ENCODE measurements at places on chromosomes 16 and 17.

DNA sequence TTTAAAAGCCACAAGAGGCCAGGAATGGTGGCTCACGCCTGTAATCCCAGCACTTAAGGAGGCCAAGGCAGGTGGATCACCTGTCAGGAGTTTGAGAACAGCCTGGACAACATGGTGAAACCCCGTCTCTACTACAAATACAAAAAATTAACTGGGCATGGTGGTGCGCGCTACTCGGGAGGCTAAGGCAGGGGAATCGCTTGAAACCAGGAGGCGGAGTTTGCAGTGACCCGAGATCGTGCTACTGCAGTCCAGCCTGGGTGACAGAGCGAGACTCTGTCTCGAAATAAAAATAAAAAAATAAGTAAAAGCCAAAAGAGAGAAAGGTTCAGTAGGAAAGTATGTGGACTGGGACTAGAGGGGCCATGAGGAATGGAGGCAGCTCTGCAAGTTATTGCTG is 13.1 kb upstream of the ITGAL start:
- no peak for DNase-seq

DNA sequence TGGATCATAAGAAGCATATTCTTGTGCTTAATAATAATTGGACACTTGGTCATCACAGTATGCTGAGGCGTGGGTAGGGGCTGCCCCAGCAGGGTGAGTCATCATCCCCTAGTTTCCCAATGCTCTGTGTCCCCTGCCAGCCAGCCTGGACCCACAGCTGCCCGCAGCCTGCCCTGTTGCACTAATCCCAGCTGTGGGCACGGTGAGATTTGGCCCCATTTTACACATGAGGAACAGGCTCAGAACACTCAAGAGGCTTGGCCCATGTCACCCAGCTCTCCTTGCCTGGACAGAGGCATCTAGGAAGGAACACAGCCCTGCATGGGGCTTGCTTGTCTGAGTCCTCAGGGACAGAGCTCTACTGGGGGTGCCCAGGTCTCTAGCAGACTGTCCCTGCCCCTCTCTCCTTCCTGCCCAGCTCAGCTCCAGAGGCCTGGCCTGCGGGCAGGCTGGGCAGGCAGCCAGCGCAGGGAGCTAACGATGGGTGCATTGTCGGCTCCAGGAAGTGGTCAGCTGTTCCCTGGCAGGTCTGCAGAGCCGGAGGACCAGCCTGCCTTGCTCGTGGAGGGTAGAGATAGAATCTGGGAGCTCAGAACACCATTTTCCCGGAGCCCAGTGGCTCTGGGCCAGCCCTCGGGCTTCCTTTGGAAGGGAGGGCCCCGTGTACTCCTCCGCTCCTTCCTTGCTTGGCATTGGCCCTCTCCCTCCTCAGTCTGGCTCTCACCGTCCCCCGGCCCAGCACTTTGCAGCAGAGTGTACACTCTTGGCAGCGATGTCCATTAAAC is 189.4 kb downstream of the RAB11FIP4 start:
- no peak for DNase-seq

DNA sequence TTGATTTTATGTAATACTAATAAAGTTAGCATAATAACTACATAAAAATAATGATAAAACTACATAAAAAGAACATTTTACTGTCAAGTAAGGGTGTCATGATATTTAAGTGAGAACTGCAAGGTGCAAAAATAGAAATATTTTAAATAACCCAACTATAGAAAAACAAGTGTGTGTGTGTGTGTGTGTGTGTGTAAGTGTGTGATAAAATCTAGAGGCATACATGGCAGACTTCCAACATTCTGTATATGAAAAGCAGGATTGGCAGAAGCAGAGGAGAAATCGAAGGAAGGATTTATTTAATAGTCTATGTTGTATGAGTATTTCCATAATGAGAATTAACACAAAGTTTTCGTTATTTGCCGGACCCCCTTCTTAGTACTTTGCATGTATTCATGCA is 334.1 kb downstream of the KCNJ2 start:
- DNase-seq: no peak

DNA sequence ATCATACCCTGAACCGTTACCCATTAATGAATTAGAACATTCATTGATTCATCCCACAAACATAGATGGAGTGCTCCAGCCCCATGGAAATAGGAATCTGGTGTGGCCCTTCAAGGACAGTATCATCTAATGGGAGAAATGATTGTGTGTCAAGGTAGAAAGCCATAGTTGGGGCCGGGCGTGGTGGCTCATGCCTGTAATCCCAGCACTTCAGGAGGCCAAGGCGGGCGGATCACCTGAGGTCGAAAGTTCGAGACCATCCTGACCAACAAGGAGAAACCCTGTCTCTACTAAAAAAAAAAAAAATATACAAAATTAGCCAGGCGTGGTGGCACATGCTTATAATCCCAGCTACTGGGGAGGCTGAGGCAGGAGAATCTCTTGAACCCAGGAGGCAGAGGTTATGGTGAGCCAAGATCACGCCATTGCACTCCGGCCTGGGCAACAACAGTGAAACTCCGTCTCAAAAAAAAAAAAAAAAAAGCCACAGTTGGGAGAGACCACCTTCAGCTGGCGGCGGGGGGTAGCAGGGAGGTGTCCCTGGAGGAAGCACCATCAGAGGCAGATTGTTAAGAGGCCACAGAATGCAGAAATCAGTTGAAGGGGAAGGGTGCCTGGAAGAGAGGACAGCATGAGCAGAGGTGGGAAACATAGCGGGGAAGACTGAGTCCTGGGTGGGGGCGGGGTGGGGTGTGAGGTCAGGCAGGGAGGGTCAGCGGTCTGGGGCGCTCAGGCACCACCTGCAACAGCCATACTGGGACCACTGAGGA is 60.0 kb downstream of the USP22 start:
- no peak for DNase-seq

DNA sequence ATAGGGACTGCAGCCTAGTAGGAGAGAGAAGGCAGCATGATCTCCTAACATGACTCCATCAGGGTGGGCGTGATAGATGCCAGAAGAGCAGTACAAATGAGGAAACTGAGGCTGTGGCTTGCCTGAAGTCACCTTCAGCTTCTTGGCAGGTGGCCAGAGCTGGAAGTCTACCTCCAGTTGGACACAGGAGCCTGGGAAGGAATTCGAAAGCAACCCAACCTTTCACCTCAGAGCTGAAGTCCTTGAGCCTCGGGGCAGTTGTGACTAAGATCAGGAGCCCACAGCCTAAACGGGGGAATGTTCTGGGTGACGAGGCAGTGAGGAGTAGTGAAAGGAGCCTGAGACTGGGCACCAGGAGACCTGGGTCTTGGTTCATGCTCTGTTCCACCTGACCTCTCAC is 9.4 kb upstream of the SLC52A1 start:
- no peak for DNase-seq

DNA sequence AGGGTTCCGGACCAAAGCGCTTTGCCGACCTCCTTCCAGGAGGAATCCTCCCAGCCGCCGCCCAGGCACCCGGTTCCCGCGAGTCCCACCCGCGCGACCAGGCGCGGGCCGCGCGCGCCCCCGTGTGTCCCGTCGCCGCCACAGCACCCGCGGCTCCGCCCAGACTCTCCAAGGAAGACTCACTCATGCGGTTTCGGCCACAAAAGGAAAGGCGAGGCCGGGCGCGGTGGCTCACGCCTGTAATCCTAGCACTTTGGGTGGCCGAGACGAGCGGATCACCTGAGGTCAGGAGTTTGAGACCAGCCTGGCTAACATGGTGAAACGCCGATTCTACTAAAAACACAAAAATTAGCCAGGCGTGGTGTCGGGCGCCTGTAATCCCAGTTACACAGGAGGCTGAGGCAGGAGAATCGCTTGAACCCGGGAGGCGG is 3.5 kb upstream of the PKMYT1 start:
- DNase-seq: no peak

GRCh38 chr16:81604960-81605383 is 160.4 kb downstream of the CMIP start:
- no peak for DNase-seq

- no peak for DNase-seq
Observed at GRCh38 chr16:79045191-79045590, 555.3 kb downstream of the MAF start.

DNA sequence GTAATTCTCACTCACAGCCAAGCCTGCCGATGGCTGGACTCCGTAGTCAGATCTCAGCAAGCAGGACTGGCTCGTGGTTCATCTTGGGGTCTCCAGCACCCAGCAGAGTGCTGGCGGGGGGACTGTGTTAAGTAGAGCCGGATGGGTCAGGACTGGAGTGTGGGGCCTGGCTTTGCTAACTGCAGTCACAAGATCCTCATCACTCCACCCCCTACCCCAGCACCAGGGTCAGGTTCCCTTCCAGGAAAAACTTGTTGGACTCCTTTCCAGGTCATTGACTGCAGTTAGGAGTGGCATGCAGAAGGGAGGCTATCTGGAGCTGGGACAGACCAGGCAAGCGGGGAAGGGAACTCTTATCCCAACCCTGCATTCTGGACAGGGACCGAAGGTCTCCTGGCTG is 6.0 kb downstream of the CIITA start:
- no peak for DNase-seq

DNA sequence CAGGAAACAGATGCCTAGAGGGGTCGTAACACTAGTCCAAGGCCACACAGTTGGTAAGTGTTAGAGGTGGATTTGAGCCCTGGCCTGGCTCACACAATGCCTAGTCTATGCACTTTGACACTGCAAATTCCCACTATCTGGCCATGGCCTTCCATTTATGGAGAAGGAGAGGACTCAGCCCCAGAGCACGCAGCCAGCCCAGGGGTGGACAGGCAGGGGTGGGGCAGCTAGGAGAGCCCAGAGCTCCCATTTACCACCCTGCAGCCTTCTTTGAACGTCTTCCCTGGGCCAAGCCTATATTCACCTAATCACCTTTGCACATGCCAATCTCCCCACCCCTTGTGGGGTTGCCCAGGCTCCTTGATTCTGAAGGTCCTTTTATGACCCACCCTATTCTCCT is 81.2 kb downstream of the DYNLRB2 start:
- DNase-seq: no peak

DNA sequence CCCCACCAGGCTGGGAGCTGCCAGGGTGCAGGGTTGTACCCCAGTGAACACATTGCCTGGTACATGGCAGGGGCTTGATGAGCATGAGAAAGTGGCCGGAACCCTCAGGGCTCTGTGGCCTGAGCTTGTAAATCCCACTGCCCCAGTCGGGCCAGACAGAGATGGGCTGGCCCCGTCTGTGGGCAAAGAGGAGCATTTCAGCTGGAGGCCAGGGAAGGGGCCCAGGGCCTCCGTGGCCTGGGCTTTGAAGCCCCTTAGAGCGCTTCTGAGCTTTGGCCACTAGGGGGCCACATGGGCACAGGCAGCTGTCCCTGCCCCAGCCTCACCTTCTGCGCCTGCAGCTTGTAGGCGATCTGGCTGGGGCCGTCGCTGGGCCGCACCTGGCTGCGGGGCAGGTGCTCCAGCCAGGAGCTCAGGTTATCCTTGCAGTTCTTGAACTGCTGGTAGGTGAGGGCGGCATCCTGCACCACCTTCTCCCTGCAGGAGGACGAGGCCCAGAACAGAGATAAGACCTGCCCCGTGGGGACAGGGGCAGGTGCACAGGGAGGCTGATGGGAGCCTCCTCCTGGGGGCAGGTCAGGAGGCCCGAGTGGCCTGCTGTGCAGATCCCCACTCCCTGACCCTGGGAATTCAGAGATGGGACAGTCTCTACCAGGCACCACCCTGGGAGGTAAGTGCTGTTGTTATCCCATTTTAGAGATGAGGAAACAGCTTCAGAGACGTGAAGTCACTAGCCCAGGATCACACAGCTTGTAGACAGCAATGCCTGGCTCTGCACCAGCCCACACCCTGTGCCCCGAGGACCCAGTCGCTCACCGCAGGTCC is 12.8 kb downstream of the EVPL start:
- DNase-seq: no peak

- DNase-seq: no peak
Observed at GRCh38 chr17:82217530-82218204, 5.0 kb upstream of the CCDC57 start.

DNA sequence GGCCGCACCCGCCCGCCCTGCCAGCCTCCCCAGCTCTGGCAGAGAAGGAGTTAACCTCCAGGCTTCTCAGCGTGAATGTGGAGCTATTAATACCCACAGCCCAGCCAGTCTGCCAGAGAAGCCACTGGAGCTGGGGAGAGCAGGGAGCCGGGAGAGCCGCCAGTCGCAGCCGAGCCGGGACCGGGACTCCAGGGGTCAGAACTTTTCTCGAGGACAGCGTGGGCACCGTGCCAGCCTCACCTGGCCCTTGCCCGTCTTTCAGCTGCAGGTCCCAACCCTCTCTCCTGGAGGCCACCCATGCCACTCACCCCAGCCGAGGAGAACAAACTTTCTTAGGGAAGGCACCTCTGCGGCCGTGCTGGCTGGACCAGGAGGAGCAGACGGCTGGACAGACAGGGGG is 33.8 kb upstream of the SBK1 start:
- no peak for DNase-seq

DNA sequence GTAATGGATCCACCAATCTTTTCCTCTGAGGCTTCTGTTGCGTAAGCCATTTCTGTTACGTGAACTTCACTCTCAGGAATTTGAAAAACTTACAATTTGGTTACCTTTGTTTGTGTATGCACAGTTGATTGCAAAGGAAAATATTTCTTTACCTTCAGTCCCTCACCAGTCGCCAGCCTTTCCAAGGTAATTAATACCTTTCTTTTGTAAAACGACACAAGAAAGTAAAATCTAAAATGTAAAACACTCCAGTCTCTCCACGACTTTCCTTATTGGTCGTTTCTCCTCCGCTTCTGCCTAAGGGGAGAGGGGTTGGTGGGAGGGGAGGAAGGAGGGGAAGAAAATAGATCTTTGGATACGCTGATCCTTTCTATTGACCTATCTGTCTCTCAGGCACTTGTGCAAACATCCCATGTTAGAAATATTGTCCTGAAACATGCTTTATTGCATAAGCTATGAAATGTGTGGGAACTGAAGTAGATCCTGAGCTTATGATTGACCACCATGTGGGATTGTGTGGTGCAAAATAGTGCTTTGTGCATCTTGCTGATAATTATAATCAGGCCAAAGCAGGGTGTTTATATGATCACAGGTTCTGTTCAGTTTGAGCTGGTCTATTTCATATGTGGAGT is 32.4 kb upstream of the EFCAB13 start:
- DNase-seq: no peak

GRCh38 chr17:27348196-27348595 is 54.3 kb downstream of the WSB1 start:
- DNase-seq: no peak

- DNase-seq: no peak
Observed at GRCh38 chr16:3587547-3588110, 10.4 kb upstream of the NLRC3 start.

DNA sequence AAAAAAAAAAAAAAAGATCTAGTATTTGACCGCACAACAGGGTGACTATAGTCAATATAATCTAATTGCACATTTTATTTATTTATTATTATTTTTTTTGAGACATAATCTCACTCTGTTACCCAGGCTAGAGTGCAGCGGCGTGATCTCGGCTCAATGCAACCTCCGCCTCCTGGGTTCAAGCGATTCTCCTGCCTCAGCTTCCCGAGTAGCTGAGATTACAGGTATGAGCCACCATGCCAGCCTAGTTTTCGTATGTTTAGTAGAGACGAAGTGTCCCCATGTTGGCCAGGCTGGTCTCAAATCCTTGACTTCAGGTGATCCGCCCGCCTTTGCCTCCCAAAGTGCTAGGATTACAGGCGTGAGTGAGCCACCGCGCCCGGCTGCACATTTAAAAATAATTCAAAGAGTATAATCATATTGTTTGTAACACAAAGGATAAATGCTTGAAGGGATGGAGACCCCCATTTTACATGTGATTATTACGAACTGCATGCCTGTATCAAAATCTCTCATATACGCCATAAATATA is 794 bp downstream of the ANKS3 start:
- DNase-seq: no peak

- no peak for DNase-seq
Observed at GRCh38 chr16:89366561-89367537, 123.5 kb downstream of the ANKRD11 start.

Data from NCI-H524 treated with DMSO at 0.1 percent for 48 hours (cell line).